ENCODE measurements at places on chromosomes 4 and X. TPM values are rescaled to one million over a fixed set of nuclear protein-coding genes. Genes with fewer than 3 reads are reported as not detected.

GRCh38 chr4:182863501-182863900, 53.7 kb downstream of the DCTD start:
- DNase-seq, result peak; percentile 15

DNA sequence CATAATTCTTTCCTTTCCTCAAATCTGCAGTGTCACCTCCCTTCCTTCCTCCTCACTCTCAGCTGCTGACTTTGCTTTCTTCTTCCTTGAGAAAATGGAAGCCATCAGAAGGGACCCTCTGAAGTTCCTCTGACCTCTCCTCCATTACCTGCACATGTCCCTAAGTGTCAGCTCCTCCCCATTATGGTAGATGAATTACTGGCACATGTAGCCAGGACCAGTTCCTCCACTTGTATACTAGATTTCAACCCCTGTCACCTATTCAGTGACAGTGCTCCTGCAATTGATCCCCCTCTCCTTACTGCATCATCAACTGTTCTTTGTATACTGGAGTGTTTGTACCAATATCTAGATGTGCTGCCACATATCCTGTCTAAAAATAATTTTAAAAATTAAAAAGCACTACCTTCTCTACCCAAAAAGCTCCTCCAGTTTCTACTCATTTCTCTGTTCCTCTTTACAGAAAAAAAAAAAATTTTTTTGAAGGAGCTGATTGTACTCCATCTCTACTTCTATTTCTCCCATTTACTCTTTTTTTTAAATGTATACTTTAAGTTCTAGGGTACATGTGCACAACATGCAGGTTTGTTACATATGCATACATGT, 78.6 kb downstream of the CLCN5 start:
- DNase-seq, result no peak

RNF128 gene
- 17.0 TPM for total RNA-seq

DNA sequence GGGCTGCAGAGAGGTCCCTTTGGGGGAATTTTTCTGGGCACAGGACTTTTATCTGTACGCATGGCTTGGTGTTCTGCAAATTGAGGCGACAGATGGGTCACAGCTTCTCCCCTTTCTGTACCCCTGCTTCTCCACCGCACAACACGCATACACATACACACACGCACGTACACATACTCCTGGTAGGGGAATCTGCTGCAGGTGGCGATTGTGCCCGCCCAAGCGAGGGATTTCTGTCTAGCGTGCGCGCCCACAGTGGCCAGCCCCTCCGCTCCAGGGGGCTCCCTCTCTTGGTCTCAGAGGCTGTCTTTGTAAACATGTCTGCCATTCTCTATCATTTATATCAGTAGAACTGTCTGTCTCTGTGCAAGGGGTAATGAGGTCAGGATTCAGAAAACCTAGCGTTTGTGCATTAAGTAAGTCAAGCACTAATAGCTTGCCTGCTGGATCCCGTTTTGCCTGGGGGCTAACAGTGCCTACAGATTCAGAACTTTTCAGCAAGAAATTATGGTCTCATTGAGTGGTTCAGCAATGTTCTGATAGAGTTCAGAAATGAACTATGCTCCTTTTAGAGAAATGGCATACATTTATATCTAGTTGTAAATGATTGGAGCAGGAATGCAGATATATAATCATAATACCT, 2.2 kb downstream of the GRID2 start:
- no peak for DNase-seq

- DNase-seq, result no peak
Observed at GRCh38 chr4:32477518-32477917, 1757.3 kb downstream of the PCDH7 start.

ETDA gene
- not detected for total RNA-seq

GRCh38 chr4:52877036-52877435, 14.9 kb downstream of the RASL11B start:
- no peak for DNase-seq

DNA sequence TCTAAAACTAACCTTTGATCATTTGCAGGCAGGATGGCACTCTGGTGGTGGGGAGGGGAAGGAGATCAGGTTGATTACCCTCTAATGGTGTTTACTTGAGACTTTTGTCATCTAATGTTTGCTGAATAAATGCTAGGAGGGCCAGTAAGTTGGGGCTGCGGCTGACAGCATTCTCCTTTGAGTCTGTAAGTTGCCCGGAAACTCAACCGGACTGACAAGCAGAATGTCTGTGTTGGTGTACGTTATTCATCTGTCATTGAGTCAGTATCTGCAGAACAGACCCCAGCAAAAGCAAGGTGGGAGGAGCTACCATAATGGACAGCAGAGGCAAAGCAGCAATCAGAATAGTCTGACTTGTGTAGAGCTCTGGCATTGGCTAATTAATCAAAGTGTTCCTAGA, 1210.6 kb upstream of the PABPC4L start:
- no peak for DNase-seq

THAP9 gene
- 2.8 TPM for total RNA-seq

DNA sequence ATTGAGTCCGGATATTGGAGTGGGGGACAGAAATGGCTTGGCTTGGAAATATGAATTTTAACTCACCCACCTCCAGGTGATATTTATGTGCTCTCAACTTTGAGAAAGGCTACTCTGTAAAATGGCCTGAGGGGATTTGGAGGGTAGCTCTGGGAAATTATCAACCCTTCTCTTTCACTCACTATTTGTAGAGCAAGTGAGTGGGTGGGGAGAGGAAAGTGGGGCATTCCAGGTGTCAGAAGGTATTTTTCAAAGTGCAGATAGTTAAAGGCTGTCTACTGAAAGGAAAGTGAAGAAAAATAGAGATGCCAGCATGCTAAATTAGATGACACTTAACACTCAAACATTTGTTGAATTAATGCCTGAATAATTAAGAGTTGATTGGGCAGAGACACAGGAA, 44.1 kb downstream of the TMEM164 start:
- DNase-seq, result no peak
